ENCODE measurements at places on chromosomes 4 and X. TPM values are rescaled to one million over a fixed set of nuclear protein-coding genes. Genes with fewer than 3 reads are reported as not detected.

GPR119 gene
- not detected for total RNA-seq

HDX gene
- 3.0 TPM for total RNA-seq

LIMCH1 gene
- 101 TPM for total RNA-seq

PITX2 gene
- total RNA-seq, result 0.24 TPM

TENM3 gene
- 15.9 TPM for total RNA-seq

PCDH18 gene
- 5.3 TPM for total RNA-seq

PHEX gene
- total RNA-seq, result not detected

RAP1GDS1 gene
- 7.5 TPM for total RNA-seq

FAM114A1 gene
- total RNA-seq, result 73.2 TPM

PPP1R2C gene
- total RNA-seq, result not detected

MUC7 gene
- not detected for total RNA-seq

TCEAL7 gene
- 7.8 TPM for total RNA-seq

CFP gene
- 6.3 TPM for total RNA-seq

BEX5 gene
- 4.7 TPM for total RNA-seq

CLDN34 gene
- total RNA-seq, result not detected

CDX4 gene
- not detected for total RNA-seq

TMEM31 gene
- not detected for total RNA-seq

DCAF8L2 gene
- not detected for total RNA-seq

UGT2A1 gene
- total RNA-seq, result not detected

FGFBP1 gene
- 0.94 TPM for total RNA-seq

KIAA1210 gene
- not detected for total RNA-seq

RAB41 gene
- not detected for total RNA-seq

ASMT gene
- not detected for total RNA-seq

PDS5A gene
- 30.3 TPM for total RNA-seq

GUCY1B1 gene
- total RNA-seq, result 11.3 TPM

GABRB1 gene
- total RNA-seq, result 1.1 TPM

AGTR2 gene
- total RNA-seq, result not detected

HSFX4 gene
- not detected for total RNA-seq

RHOXF2B gene
- not detected for total RNA-seq

CENPVL1 gene
- total RNA-seq, result not detected

STOX2 gene
- 25.8 TPM for total RNA-seq

ACE2 gene
- 26.1 TPM for total RNA-seq

QDPR gene
- total RNA-seq, result 5.8 TPM

ASB12 gene
- total RNA-seq, result not detected

SPANXN3 gene
- total RNA-seq, result not detected

PAGE2 gene
- not detected for total RNA-seq

GC gene
- not detected for total RNA-seq

Measured in right atrium auricular region (tissue), 2 donors.